ENCODE measurements at places on chromosomes 12 and 14.

GRCh38 chr12:53645165-53645564 lies 19.0 kb upstream of the ATF7 start:
- no peak for DNase-seq

DNA sequence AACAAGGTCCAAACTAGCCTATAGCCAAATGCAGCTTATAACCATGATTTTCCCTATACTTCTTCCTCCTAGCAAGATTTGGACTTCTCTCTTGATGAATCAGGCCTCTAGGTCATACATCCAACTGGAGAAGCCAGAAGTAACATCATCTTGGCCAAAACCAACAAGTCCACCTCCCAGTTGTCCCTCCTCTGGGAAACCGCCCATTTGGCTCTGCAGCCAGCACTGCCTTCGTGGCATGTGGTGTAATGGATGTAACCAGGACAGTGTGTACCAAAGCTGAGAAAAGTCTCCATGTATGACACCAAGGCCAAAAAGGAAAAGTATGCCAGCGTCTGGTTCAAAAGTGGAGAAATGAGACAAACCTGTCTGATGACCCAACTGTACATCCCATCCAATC lies 59.3 kb upstream of the VASH1 start:
- no peak for DNase-seq

- no peak for DNase-seq
These were observed 96.3 kb downstream of the GALC start for GRCh38 chr14:87896393-87897380.

- DNase-seq, result no peak
These were observed 61.2 kb upstream of the STXBP6 start for GRCh38 chr14:25111061-25111601.

DNA sequence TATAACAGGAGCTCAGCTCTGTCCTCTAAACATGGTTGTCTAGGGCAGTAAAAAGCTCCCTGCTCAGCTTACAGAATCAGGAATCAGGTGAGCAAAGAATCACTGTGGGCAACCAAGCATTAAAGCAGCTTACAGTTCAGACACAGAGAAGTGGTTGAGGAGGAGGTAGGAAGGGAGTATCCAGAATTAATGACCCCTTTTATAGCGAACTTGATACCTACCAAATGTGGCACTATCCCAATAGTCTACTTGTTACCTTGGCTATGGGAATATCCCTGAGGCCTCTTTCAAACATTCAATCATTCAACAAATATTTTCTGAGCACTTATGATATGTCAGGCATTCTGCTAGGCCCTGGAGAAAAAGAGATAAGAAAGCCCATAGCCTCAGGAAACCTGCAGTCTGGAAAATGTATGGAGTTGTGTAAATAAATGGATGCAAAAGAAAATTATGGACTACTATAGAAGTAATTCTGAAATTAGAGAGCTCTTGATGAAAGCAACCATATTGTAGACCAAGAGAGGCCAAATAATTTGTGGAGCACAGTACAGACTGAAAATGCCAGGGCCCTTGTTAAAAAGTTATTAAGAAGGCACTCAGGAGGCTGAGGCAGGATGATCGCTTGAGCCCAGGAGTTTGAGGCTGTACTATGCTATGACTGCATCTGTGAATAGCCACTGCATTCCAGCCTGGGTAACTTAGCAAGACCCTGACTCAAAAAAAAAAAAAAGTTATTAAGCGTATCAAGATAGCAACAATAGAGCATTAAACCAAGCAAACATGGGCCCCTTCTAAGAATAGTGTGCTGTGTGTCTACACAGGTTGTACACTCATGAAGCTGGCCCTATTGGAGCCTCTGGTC lies 134.0 kb upstream of the CPSF6 start:
- DNase-seq, result peak; percentile 26

DNA sequence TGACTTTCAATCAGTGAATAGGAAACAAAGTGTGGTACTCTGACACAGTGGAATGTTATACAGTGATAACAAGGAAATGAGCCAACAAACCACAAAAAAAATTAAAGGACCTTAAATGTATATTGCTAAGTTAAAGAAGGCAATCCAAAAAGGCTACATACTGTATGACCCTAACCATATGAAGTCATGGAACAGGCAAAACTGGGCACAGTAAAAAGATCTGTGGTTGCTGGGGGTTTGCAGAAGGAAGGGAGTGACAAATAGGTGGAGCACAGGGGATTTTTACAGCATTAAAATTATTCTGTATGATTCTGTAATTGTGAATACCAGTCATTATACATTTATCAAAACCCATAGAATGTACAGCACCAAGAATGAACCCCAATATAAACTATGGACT lies 112.6 kb downstream of the KCNC2 start:
- no peak for DNase-seq

- no peak for DNase-seq
These were observed 61.0 kb downstream of the PPM1A start for GRCh38 chr14:60309867-60310552.

GRCh38 chr12:22287101-22287500 lies 47.4 kb downstream of the ST8SIA1 start:
- DNase-seq, result no peak

DNA sequence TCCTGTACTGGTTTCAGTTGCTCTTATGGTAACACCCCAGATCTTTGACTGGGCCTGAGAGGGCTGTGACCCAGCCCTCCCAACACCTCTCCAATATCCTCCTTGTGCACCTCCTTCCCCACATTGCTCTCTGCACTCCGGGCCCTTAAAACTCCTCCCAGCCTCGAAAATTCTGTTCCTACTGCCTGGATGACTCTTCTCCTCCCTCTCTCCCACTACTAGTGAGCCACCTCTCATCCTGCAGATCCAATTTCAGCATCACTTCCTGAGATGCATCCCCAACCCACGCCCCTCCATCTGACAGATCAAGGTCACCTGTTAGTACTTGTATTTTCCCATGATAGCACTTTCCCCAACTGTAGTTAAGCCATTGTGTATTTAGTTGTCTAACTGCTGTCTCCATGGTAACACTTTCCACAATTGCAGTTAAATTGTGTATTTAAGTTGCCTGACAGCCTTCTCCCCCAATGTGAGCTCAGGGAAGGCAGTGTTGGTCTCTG lies 11.5 kb upstream of the NT5DC3 start:
- no peak for DNase-seq

DNA sequence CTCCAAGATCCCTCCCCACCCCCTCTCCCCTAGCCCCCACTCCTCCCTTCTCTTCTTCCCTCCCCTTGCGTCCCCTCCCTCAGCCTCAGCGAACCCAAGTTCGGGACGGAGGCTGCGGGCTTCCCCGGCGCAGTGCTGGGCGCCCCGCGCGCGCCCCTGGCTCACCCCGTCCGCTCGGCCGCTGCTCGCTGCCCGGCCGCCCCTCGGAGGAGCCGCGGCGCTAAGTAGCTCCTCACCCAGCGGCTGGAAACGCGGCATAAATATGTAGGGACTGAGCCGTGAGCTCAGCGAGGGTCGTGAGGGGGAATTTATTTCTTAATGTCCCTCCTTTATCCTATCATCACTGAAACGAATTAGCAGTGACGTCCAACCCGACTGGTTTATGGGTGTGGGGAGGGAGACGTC lies at the start of gene NOS1:
NOS1 (minus strand) TSS at position 280 of the 405 bp plus-strand sequence. CDS start 30,557 bp downstream, outside the sequence.
- DNase-seq, result no peak

- no peak for DNase-seq
These were observed 80.6 kb downstream of the BTG1 start for GRCh38 chr12:92065018-92065499.

GRCh38 chr14:104442107-104442551 lies 137.4 kb upstream of the C14orf180 start:
- DNase-seq, result no peak

DNA sequence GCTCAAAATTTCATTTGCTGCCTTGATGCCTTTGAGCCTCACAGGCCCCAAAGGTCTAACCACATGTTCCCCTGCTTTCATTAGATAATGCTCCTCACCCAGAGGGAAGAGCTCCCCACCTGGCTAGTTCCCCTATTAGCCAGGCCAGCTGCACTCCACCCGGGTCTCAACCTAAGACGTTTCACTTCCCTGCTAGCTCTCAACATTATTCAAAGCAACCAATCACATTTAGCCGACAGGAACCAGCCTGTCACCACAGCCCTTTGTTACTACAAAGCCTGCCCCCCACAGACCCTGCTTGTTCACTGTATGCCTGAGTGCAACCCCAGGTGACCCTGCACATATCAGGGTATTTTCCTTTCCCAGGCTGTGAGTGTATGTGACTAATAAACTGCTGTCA lies 78.6 kb downstream of the SLC15A5 start:
- no peak for DNase-seq

- DNase-seq, result no peak
These were observed 223.7 kb downstream of the CHST11 start for GRCh38 chr12:104680491-104680890.

GRCh38 chr12:80643961-80644360 lies 63.5 kb upstream of the MYF6 start:
- DNase-seq, result no peak

DNA sequence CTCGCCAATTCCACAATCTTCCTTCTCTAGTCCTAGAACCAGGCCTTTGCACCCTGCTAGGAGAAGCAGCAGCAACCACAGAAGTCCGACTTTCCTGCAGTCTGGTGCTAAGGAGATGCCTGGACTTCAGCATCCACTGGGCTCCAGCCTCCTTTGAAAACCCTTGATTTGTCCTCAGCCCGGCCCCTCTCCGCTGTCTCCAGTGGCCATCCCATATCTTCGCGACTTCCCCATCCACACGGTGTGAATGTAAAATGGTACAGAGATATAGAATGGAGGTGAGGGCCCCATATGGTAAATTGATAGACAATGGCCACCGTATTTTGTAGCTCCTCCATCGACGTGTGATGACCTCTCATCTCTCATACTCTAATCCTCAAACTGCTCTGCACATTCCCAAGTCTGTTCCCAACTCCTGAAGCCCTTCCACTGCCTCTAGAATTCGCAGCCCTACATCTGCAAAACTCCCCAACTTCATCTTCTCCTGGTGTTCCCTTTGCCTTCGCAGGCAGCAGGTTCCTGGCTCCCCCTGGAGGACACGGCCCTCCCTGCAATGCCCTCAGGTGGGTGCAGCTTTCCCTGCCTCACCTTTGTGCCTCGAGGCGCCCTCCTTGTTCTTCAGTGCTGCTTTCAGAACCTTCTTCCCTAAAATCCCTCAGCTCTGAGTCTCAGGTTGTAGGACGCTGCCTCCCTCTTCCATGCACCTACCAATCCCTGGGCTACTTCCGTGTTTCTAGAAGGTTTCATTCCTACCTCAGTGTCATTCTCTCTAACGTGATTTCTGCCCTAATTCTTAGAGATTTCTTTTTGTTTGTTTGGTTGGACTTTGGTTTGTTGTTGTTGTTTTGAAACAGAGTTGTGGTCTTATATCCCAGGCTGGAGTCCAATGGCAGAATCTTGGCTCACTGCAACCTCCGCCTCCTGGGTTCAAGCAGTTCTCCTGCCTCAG lies 36.7 kb downstream of the TMBIM6 start:
- no peak for DNase-seq

DNA sequence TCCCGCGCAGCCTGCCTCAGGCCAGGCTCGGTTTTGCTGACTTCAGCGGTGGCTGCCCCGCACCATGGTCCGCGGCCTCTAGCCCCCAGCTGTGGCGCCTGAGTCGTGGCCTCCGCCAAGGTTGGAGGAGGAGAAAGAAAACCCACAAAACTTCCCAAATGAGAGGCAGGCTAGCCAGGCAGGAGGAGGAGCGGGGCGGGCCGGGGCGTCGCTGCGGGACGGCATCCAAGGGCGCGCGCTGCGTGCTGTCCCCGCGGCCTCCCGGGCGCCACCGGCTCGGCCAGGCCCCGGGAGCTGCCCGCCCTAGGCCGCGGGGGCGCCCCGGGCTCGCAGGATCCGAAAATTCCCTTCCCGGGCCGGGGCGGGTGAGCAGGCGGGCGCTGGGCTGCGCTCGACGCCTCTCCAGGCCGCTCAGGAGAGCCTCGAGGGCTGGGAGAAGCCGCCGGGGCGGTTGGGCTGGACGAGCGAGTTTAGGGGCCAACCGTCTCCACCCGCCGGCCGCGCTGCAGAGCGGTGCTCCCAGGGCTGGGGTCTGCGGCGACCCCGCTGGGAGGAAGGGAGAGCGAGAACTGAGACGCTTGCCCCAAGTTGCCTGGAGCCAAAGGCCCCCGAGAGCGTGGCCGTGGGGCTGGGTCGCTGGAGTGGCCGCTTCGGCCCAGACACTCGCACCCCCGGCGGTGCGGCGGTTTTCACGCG lies at the start of gene EFS:
EFS (minus strand) TSS at position 137 of the 696 bp plus-strand sequence. CDS start 147 bp downstream, outside the sequence.
- DNase-seq, result no peak

- no peak for DNase-seq
These were observed 64.8 kb downstream of the DAD1 start for GRCh38 chr14:22524115-22524783.

DNA sequence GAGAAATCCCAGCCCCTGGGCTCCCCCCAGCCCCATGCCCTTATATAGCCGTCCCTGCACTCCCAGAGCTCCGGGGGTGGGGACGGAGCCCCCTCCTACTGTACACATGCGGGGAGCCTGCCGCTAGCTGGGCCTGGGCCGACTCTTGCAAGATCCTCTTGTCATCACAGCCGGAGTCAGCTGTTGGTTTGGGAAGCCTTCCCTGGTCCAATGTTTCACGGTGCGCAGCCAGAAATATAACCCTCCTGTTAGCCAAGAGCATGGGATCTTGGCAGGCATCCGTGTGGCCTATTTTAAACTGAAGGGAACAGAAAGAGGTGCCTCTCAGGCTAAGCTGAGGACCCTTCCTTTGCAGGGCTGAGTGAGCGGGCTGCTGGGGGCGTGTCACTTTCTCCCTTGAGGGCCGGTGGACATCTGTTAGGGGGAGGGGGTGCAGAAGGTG lies 175.3 kb downstream of the TSPAN9 start:
- DNase-seq, result no peak

DNA sequence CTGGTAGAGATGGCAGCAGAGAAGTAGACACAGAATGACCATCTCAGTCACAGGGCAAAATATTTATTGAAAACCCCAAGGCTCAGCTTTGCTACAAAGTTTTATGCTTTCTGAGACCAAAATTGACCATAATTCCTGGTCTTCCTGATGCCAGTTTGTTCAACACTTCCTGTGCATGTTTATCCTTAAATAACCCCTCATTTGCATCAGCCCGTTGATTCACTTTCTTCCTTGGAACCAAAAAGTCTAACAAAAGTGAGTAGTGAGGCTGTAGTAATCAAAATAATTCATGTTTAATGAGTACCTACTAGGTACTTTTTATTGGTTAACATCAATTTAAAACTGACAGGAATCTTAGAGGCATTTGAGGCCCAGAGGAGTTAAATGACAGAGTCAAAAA lies 51.7 kb downstream of the TRHDE start:
- no peak for DNase-seq

- DNase-seq, result no peak
These were observed 9.6 kb downstream of the METTL3 start for GRCh38 chr14:21501568-21501967.

DNA sequence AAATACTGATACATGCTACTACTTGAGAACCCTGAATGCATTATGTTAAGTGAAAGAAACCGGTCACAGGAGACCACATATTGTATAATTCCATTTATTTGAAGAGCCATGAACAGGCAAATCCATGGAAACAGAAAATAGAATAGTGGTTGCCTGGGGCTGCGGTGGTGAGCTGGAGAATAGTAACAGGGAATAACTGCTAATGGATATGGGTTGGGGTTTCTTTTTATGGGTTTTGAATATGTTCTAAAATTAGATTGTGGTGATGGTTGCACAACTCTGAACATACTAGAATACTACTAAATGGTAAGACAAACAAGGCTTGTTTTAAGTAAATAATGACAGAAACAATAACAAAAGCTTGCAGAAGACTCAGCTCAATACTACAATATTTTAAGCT lies 293.0 kb downstream of the BTG1 start:
- DNase-seq, result no peak
